ENCODE measurements at places on chromosomes 3 and 15. TPM values are rescaled to one million over a fixed set of nuclear protein-coding genes. Genes with fewer than 3 reads are reported as not detected.
A peak's percentile ranks its signal among the peaks of the same experiment; 100 is the strongest.

GRCh38 chr3:11596387-11596786 is 47.3 kb downstream of the VGLL4 start:
- no peak for DNase-seq

DNA sequence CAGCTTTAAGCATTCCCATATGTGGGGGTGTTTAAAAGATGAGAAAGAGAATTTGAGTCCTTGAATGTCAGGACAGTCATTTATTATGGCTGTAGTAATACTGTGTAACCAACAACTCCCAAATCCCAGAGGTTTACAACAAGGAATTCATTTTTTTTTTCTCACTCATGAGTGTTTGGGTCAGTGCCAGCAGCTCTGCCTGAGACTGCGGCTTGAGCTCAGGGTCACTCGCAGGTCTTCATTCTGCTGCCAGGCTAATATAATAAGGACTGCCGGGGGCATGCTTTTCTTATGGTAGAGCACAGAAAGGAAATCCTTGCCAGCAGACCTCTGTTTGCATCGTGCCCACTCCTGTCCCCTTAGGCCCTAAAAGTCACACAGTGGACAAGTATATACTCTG is 277.9 kb upstream of the LMCD1 start:
- no peak for DNase-seq

GRCh38 chr3:9916346-9916733 is 558 bp upstream of the IL17RC start:
- DNase-seq = no peak

DNA sequence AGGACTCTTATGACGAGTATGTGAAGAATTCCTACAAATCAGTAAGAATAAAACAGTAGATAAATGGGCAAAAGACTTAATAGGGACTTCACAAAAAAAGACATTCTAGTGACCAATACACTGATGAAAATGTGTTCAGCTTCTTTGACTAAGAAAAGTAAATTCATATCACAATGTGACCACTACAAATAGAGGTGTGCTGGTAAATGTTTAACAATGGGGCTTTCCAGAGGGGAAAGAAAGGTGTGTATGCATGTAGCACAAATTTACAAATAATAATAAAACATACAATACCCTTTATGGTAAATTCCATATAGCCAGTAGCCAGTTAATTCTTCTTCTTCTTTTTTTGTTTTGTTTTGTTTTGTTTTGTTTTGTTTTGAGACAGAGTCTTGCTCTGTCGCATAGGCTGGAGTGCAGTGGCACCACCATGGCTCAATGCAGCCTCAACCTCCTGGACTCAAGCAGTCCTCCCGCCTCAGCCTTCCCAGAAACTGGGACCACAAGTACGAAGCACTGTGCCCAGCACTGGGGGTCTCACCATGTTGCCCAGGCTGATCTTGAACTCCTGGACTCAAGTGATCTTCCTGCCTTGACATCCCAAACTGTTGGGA is 17.5 kb upstream of the NMD3 start:
- no peak for DNase-seq

- no peak for DNase-seq
Observed at GRCh38 chr15:41693757-41694156, 33.6 kb downstream of the MGA start.

DNA sequence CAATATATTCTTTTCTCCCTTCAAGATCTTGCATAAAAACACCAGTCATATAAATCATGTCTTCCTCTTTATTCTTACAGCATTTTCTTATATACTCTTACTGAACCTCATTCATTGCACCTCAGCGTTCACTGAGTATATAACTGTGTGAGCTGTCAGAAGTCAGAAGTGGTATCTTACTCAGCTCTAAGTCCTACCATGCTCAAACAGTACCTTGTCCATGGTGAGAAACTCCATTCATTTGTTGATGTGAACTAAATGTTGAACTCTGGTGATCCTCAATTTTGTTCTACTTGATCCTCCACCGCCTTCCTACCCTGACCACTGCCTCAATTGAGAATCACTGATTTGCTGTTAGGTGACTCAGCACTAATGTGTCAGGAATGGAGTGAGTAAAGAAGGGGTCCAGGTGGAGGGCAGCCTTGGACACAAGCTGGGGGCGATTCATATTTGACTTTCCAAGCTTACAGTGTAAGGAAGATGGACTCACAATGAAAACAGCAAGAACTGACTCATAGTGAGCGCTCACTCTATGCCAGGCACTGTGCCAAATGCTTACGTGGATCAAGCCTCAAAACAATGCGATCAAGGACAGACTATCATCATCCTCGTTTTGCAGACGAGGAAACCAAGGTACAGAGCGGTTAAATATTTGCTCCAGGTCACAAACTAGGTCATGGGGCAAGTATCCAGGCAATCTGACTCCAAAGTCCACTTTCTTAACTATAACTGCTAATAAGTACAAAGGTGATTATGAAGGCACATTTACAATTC is 13.5 kb upstream of the ZFYVE19 start:
- peak; percentile 72 for DNase-seq

DNA sequence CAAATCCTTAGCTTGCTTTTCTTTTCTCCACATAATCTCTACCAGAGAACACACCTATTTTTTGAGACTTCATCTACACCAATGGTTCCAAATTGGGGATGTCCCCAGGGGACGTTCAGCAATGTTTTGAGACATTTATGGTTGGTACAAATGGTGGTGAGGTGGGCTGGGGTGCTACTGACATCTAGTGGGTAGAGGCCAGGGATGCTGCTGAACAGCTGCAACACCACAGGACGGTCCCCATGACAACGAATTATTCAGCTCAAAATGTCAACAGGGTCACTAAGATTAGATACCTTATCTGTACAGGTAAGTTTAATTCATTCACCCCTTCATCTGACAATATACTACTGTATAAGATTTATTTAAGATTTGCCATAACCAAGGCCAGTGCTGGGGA is 14.4 kb downstream of the GK5 start:
- peak; percentile 15 for DNase-seq

DNA sequence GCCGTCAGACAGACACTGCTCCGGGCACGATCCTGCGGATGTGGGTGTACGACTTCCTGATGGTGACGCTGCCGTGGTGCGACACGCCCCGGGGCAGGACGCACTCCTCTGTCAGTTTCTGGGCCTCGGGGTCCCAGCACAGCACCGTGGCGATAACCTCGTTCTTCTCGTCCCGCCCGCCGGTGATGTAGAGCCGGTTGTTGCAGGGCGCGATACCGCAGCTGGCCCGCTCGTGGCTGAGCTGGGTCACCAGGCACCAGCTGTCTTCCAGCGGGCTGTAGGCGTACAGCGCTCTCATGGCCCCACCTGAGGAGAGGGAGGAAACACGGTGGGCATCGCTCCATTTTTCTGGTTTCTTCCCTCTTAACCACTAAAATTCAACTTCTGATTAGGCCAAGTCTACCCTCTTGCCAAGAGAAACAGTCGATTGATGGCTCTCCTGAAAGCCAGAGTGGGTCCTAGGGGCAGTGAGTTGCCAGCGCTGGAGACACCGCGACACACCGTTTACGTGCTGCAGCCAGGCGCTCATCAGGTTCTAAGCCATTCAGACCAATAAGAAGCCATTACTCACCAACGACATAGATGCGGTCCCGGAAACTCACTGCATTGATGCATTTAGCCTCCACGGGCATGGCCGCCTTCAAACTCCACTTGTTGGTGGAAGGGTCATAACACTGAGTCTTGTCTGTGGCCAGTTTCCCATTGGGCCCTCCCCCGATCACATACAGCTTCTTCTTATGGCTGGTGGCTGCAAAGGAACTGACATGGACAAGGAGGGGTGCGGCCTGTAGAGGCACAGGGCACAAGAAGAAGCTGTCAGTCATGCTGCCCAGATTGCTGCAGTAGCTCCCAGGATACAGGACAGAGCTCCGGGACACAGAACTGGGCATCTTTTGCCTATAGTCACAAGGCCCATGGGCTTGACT is 63.3 kb downstream of the KLHL6 start:
- DNase-seq = no peak

GRCh38 chr3:97910931-97911351 is 61.3 kb downstream of the RIOX2 start:
- no peak for DNase-seq

- DNase-seq = no peak
Observed at GRCh38 chr3:163481738-163482137, 1596.6 kb downstream of the SI start.

DNA sequence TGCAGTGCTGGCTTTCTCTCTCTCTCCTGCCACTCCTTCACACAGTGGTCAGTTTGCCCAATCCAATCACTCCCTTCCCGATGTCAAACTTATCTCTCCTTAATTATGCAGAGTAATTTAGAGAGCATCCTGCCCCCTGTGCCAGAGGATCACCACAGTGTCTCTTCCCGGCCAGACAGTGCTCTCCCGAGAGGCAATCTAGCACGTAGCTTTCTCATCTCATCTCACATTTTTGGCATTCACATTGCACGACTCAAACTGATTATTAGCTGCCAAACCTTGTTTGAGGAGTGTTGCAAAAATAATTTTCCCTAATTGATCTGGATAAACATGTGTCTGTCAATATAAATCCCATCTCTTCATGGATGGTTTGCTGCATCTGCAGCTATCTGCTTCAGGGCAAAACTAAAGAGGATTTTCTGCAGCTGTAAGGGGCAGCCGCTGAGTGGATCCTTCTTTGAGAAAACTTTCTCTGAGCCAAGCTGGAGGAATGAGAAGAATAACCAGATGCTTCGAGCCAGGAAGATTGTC is 37.8 kb downstream of the SSUH2 start:
- DNase-seq = no peak

DNA sequence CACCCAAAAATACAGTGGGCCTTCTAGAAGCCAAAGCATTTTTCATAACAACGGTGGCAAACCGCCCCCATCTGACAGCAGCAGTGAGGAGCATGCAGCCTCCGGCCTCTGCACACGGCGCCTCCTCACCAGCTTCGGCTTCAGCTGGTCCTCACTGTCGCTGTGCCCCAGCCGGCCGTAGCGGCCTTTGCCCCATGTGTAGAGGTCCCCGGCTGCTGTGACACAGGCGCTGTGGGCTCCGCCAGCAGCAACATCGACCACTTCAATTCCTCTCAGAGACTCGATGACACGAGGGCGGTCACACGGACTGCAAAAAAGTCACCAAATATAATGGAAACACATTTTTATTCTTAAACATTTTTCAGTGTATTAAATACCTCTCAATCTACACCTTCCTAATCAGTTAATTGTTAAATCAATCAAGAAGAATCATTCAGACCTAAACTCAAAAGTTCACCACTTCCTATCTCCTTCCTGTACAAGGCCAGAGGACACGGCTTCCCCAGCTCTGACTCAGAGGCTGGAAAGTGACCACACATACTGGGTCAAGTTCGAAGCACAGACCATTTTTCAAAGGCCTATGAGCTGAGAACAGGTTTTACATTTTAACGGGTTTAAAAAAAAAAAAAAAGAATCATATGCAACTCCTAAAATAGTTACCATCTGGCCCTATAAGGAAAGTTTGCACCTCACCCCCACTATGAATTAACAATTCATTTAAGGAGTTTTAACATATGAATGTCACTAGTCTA is 33.6 kb upstream of the OCA2 start:
- DNase-seq = no peak

SLC9C1 gene
- total RNA-seq = not detected

RTP3 gene
- total RNA-seq = not detected

- DNase-seq = no peak
Observed at GRCh38 chr3:78077842-78078241, 1037.9 kb downstream of the ROBO2 start.

GRCh38 chr3:153621953-153622352 is 459.9 kb downstream of the RAP2B start:
- DNase-seq = peak; percentile 34

ALPK3 gene
- 0.46 TPM for total RNA-seq
